ENCODE measurements at places on chromosomes 6 and 20.

GRCh38 chr6:145277358-145278086 is 457.8 kb downstream of the EPM2A start:
- no peak for DNase-seq

DNA sequence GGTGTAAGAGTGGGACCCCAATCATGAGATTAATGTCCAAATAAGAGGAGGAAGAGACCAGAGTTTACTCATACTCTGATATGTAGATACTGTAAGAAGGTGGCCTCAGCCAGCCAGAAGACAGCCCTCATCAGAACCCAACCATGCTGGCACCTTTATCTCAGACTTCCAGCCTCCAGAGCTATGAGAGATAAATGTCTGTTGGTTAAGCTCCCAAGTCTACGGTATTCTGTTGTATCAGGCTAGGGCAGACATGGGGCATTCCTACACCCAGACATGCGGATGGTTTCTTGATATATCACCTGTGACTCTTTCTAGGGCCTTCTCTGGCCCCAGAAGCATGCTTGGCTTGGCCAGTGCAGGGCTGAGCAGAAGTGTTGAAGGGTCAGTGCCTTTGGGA is 247.4 kb upstream of the RIN2 start:
- no peak for DNase-seq

DNA sequence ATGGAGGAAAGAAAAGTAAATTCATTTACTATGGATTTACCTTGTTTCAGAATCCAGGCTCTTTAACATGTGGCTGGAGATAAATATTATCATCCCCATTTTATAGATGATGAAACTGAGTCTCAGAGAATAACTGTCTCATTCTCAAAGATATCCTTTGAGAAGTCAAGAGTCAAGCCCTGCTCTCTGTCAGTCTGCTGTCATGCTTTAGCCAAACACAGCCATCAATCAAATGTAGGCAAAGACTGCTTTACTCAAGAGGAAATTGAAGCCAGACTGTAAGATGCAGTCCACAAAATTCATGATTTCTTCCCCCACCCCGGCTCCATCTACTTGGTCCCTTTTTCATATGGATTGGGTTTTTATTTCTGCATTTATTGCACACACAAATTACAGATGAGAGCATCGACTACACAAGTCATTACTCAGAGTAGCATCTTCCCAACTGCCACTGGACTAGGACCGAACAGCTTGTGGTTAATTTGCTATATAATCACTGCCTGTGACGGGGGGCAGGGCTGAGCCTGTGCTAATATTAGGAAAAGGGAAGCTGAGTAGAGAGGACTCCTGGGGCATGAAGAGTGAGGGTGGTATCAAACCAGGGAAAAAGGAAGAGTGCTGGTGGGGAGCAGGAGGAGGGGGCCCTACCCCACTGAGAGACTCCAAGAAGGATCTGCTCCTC is 102.7 kb upstream of the TOP1 start:
- no peak for DNase-seq

DNA sequence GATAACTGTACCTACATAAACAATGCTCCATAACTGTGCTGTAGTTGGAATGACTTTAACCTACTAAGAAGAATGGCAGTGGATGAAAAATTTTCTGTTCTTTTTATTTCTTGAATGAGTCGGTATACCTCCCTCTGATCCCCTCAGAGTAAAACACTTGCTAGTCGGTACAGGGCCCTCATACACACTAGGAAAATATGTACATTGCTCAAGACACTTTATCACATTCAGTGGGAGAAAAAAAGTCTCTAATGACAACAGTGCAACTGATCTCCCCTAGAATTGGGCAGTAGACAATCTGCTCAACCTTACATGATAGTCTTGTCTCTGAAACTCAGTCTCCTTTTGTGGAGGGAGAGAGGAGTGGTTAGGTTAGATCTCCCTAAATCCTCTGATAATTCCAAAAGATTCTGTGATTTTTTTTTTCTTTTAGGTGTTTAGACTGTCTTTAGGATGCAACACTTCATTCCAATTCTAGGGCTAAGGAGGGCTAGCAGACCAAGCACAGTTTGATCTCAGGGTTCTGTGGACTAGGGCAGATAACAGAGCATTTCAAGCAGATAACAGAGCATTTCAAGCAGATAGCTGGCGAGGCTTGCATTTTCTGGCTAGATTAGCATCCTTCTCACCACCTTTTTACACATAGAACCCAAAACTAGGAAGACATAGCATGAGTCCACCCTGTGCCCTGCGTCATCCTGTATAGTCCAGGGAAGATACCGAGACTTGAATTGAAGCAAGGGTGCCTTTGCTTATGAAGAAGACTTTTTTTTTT is 100.3 kb upstream of the TNFAIP3 start:
- no peak for DNase-seq

- no peak for DNase-seq
Observed at GRCh38 chr6:139853302-139853992, 479.0 kb upstream of the CITED2 start.

DNA sequence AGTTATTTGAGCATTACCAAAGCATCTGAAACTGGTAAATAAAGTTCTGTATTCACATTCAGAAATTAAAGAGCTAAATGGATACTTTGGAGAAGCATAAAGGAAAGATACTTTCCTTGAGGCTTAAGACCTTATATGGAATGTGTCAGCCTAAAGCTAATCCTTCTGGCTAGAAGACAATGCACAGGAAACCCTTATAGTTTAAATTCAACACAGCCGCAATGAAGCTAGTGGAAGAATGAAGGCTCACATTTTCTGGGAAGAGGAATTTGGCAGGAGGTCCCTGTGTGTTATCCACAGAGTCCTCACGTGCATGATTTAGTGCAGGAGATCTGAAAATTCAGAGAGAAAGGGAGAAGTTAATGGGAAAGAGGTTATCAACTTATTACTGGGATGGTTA is 21.5 kb upstream of the CHD6 start:
- no peak for DNase-seq

DNA sequence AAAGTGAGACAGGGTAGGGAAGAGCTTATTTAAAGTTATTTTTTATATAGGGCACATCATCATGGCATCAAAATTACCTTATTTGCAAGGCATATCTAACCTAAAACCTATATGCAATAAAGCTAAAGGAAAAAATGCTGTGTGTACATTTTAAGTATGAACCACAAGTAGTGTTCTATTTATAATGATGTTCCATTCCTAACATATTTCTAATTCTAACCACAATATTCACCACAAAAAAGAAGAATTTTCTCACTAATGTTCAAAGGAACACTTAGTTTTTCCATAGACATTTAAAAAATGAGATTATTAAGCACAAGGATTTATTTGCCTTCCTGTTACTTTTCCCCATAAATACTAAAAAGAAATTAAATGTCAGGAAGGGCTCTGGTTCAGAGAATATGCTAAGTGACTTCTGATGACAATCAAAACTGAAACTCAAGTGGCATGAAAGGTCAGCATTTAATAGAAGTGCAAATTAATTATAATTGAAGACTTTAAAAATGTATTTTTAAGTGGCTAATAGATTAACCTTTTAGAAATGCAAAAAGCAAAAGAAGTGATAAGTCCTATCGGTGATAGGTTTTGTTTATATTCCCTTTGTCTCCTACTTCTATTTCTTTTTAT is 25.1 kb downstream of the GPR63 start:
- no peak for DNase-seq

Measured in D341Med (cell line).